Purkinje cell (primary cell): ENCODE measurements at places on chromosomes 6 and 20. TPM values are rescaled to one million over a fixed set of nuclear protein-coding genes. Genes with fewer than 3 reads are reported as not detected.

GUCA1A gene
- polyA plus RNA-seq = 0.69 TPM in 1 of 2 replicates, not detected in the other

QKI gene
- polyA plus RNA-seq = 64.0 and 74.9 TPM in 2 replicates

TPX2 gene
- 18.5 and 20.4 TPM in 2 replicates for polyA plus RNA-seq

SLPI gene
- not detected in 2 replicates for polyA plus RNA-seq

PDYN gene
- polyA plus RNA-seq = 0.82 TPM in 1 of 2 replicates, not detected in the other

OOEP gene
- not detected in 2 replicates for polyA plus RNA-seq

TP53TG5 gene
- 2.1 and 3.8 TPM in 2 replicates for polyA plus RNA-seq

BMP6 gene
- polyA plus RNA-seq = 4.7 and 7.2 TPM in 2 replicates

LPA gene
- polyA plus RNA-seq = not detected in 2 replicates

TNFRSF21 gene
- polyA plus RNA-seq = 73.4 and 82.4 TPM in 2 replicates

BPHL gene
- polyA plus RNA-seq = 12.4 and 17.4 TPM in 2 replicates

COL9A3 gene
- polyA plus RNA-seq = 1.3 and 1.8 TPM in 2 replicates

TREML2 gene
- polyA plus RNA-seq = not detected in 2 replicates

WTAP gene
- polyA plus RNA-seq = 94.5 and 101 TPM in 2 replicates

CFAP61 gene
- 3.3 and 12.1 TPM in 2 replicates for polyA plus RNA-seq

SEL1L2 gene
- polyA plus RNA-seq = 2.1 and 5.0 TPM in 2 replicates

MROH8 gene
- polyA plus RNA-seq = 3.8 TPM in 2 replicates

ASF1A gene
- 46.9 and 61.6 TPM in 2 replicates for polyA plus RNA-seq

SHLD1 gene
- 10.0 and 12.8 TPM in 2 replicates for polyA plus RNA-seq

GSTA2 gene
- not detected in 2 replicates for polyA plus RNA-seq

SEMG1 gene
- not detected in 2 replicates for polyA plus RNA-seq
